ENCODE measurements at places on chromosomes 3 and 15.

DNA sequence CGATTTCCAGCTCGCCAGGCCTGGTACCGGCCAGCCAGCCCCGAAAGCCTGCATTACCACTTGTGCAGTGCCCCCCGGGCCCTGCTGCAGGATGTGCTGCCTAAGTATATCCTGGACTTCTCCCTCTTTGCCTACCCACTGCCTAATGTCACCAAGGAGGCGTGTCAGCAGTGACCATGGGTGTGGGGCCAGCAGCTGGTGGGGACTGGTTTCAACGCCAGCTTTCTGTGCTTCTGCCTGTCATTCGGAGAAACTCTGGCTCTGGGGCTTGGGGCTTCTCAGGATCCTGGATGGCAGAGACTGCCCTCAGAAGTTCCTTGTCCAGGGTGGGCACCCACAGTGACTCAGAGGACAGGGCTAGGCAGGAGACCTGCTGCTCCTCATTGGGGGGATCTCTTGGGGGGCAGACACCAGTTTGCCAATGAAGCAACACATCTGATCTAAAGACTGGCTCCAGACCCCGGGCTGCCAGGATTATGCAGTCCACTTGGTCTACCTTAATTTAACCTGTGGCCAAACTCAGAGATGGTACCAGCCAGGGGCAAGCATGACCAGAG lies 1.5 kb downstream of the CHST14 start:
- DNase-seq = no peak

- DNase-seq = no peak
These were observed 2.5 kb downstream of the KPNA1 start for GRCh38 chr3:122512284-122512683.

- no peak for DNase-seq
These were observed 136.6 kb downstream of the DUT start for GRCh38 chr15:48467801-48468200.

- no peak for DNase-seq
These were observed 47.2 kb upstream of the GALNT15 start for GRCh38 chr3:16127249-16127648.

GRCh38 chr15:66838671-66839239 lies 136.7 kb downstream of the SMAD6 start:
- peak; percentile 60 for DNase-seq

DNA sequence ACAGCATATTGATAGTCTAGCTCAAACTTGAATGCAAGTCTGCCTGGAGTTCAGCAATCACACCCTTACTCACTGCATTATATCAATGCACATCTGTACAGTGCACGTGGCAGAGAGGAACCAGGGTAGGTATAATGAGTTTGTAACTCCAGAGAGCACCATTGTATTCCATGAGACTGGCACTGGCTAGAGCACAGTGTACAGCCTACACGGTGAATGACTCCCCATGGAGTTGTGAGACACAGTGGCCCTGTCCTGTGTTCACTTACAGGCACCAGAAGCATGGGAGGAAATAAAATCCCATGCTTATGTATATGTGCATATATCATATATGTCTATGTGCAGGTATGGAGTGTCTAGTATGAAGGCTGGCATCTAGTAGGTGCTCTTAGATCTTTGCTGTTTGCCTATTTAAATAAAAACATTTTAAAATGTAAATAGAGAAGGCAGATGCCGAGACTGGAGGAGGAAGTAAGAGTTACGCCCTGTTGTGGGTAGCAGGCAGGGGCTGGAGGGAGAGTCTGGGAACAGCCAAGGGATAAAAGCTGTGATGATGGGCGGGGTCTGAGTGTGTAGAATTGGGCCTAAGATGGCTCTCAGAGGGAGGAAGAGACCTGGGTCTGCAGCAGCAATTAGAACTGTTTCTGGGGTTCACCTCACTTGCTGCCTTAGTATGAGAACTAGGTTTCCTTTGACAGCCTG lies 360.7 kb upstream of the ICE2 start:
- DNase-seq = no peak

DNA sequence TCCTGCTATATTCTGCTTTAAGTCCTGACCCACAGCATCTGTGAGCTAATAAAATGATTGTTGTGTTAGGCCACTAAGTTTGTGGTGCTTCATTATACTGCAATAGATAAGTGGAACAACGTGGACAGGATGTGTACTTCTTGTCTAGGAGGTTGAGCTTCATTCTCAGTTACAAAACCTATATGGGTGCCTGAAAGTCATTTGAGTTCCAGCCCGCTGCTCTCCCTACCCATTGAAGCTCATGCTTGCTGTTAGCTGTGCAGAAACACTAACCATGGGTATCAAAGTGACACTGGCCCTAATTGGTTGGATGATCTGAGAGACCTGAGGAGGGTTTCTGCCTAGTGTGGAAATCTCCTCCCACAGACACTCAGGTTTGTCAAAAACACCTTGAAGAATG lies 357.2 kb downstream of the PDCD6IP start:
- DNase-seq = no peak

DNA sequence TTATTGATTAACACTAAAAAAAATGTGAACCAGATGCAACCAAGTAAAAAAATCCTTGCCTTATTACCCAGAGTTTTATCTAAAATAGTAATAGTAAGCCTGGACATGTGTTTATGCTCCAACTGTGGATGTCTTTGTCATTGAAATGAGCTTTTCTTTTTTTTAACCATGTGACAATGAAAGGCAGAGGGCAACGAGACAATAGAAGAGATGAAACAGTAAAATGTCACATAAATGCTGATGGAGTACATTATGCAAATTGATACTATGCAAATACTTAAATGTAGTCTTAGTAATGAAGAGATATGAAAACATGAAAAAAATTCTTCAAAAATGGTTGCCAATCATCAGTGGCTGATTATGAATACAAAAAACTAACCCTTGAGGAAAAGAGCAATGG lies 20.5 kb upstream of the CHMP2B start:
- DNase-seq = no peak

DNA sequence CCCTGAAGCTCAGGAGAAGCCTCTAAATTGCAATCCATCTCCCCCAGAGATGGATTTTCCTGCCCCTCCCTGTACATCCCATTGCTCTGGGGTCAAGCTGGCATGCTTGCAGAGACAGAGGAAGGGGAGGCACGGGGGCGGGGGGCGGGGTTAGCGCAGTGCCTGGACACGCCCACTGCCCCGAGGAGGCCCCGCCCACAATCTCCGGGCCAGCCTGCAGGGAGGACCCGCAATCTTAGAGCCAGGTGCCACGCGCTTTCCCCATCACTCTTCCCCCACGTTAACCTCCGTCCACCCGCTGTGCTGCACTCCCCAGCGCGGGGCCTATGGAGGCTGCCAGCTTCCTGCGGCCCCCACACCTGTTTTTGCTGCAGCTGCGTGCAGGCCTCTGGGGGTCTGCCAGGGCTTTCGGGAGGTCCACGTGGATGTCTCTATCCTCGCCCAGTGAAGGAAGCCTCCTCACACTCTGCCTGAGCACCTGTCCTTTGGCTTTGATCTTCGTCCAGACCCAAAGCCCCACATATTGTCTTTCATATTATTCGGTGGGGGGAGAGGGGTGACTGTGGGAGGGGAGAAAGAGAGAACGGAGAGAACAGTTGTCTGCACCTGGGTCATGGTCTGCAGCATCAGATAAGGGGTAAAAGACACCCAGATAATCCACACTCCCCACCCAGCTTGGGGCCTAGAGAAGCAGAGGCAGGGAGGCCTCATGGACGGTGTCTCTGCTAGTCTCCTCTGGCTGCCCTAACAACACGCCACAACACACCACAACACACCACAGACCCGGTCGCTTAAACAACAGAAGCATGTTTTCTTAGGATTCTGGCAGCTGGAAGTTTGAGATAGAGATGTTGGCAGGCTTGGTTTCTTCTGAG lies 118.0 kb upstream of the MEF2A start:
- DNase-seq = no peak

DNA sequence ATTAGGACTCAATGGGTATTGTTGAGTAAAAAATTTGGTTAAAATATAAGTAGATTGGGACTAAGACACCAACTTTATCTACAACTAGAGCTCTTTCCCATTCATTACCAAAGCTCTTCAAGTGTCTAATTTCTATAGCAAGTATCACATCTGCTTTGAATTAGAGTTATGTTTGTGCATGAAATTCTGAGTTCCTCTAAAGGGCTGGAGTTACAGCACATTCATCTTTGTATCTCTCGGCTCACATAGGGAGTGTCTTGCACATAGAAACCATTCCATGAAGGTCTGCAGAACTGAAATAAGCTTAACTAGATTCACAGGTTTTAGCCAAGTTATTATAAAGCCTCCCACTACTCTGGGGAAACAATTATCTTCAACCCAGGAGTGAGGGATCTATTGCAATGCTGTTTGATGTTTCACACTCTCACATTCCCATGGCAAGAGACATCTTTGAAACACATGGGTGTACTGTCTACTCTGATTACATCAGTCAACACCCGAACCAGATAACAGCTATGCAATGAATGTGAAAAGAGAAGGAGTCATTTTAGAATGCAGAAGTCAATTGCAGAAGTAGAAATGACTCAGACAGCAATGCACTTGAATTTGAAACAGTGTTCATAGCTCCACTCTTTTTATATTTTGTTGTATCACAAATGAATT lies 93.1 kb upstream of the KBTBD8 start:
- DNase-seq = no peak

DNA sequence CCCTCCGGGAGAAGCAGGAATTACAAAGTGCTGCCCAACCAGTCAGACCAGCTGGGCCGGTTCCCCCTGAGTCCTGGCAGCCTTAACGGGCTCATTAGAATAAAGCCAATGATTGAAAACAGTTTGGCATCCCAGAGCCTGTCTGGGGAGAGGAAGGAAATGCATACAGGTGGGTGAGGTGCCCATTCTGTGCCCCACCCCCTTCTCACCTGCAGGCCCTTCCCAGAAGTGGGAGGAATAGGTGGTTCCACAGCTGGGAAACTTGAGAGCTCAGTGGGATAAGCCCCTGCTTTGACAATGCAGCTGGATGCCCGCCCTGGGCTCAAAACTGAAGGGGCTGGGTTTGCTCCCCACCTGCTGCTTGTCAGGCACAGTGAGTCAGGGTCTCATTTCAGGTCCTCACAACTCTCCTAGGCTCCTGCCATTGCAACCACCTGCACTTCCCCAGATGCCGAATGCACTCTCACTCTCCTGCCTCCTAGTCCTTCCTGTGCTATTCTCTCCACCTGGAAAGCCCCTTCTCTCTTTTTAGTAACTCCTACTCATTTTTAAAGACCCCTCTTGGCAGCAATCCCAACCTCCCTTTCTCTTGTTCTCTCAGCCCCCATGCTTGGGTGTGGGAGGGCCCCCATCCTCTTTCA lies 5.5 kb upstream of the BUB1B start:
- no peak for DNase-seq

DNA sequence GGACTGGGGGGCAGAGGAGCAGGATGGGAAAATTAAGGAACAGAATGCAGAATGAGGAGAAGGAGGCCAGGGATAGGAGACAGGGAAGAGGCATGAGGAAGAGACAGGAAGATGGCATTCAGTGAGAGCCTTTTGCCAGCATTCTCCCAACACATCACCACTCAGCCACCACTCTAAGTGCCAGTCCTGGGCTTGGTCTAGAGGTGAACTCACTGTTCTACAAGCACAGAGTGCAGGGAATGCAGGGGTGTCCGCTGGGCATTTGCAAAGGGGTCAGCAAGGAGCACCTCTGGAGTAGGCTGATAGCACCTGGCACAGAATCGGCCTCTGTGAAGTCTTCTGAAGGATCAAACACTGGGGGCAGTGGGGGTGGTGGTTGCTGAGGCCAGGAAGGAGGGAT lies 14.6 kb upstream of the IGDCC3 start:
- no peak for DNase-seq

- DNase-seq = no peak
These were observed 486.1 kb downstream of the DIPK2A start for GRCh38 chr3:144457758-144458157.

DNA sequence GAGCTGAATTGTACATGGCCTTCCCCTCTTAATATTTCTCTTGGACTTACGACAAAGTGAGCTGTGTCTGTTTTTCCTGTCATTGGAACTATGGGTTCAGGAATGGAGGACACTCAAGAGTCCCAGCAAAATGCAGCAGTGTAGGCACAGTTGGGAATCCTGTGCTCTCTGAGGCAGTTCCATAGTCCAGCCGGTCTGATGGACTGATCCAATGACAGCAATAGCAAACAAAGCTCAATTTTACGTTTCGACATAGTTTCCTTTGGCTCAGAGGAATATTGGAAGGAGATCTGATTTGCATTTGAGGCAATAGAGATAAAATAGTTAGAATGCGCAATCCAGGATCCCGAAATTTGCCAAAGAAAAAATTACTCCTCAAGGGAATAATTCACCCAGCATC lies 276.9 kb upstream of the CNTN3 start:
- DNase-seq = no peak

- DNase-seq = no peak
These were observed 77.2 kb upstream of the FGF12 start for GRCh38 chr3:192804502-192804901.

GRCh38 chr3:176296066-176296597 lies 901.1 kb downstream of the TBL1XR1 start:
- no peak for DNase-seq

GRCh38 chr15:84631706-84632272 lies 22.3 kb downstream of the WDR73 start:
- peak; percentile 12 for DNase-seq

DNA sequence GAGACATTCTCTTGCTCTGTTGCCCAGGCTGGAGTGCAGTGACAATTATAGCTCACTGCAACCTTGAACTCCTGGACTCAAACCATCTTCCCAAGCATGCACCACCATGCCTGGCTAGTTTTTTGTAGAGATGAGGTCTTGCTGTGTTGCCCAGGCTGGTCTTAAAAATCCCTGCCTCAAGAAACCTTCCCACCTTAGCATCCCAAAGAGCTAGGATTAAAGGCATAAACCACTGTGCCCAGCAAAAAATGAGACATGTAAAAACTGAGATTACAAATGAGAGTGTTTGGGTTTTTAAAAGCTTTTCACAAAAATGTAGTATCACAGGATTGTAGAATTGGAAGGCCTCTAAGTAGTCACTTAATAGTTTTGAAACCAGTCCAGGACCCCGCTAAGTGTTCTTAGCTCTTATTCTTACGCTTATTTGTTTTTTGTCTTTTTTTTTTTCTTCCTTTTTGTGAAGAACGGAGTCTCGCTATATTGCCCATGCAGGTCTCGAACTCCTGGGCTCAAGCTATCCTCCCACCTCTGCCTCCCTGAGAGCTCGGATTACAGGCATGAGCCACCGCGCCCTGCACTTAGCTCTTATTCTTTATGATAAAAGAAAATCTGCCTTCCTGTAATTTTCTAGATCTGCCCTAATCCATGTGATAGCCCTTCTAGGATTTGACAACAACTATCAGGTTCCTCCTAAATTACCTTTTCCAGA lies 31.5 kb downstream of the KLHL18 start:
- DNase-seq = no peak

DNA sequence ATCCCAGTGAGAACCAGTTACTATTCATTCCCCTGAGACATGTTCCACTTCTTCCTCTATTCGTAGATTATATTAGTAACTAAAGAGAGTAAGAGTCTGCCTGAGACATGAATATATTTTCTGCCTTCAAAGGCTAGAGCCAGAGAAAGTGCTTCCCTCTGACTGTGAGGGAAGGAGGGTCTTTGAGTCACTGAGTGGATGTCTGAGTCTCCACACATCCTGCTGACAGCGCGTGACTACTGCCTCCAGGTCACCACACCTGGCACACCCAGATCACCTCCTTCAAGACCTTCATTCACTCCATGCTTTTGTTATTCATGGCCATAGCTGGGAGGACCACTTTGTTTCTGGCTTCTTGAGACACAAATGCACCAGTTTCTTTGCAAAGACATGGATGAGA lies 135.6 kb downstream of the SOX2 start:
- no peak for DNase-seq

GRCh38 chr3:64684715-64685261 lies 3.0 kb downstream of the ADAMTS9 start:
- DNase-seq = peak; percentile 9
